ENCODE measurements at places on chromosomes 12 and 14.

DNA sequence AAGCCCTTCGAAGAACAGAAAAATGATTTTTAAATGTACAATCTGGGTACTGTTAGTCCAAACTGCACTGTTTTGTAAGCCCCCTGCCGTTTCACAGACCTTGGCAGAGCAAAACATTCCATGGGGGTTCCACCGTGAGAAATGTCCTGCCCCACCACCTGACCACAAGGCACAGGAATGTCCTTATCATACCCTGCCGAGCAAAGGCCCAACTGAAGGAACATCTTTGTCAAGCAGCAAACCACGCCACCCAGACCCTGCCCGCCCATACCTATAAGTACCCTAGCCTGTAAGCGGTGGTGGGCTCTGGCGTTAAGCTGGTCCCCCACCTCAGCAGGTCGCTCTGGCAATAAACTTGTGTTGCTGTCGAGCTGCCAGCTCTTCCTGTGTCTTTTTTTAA, 181.6 kb upstream of the PZP start:
- DNase-seq: no peak

GRCh38 chr14:99237288-99237687, 34.7 kb downstream of the BCL11B start:
- DNase-seq: no peak

- DNase-seq: no peak
Measured at GRCh38 chr14:60735416-60735815, 855 bp downstream of the MNAT1 start.

DNA sequence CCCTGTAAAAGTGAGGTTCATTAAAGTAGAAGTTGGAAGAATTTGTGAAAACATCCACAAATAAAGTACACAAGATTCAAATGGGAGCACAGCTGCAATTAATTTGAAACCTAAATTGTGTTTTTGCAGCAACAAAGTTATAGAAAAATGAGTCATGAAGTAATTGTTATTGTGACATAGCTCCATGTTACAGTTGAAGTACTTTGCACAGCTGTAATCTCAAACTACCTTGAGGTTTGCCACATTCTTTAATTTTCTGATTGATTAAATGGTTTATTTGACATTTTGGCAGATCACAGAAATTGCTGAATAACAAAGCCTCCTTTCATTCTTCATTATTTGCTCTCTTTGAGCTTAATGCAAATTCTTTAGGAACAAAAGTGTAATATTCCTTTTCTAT, 111.3 kb downstream of the RMST start:
- DNase-seq: no peak

- DNase-seq: no peak
Measured at GRCh38 chr12:51419425-51420193, 5.0 kb upstream of the SLC4A8 start.

DNA sequence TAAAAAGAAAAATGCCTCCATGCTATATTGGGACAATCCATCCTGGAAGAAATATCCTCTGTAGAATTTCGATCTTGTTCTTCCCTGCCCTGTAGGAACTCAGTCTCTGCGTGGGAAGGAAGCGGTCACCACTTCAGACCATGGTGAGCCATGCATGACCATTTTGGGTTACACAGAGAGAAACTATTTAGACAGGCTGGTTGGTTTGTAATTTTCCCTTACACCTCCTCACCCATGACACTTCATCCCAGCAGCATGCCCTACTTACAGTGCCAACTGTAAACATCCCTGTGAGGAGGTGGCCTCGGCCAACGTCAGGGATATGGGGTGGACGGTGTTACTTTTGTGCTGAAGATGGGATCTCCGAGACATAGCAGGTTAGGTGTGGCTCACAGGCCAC, 121.4 kb downstream of the SMOC1 start:
- no peak for DNase-seq

DNA sequence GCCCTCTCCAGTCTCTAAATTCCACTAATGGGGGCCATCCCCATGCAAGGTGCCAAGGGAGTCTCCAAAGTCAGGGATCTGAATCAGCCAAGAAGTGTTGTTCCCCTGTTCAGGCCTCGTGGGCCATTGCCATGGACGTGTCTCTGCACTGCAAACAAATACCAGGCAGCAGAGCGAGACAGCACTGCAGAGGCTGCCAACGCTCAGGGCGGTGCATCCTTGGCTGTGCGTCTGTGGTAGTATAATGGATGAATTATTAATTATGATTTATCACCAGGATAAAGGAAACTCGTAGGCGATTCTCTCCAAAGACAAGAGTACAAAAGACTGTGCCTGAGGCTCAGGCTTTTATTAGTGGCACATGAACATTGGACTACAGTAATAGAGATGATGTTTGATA, 122.3 kb upstream of the NTF3 start:
- DNase-seq: no peak

- DNase-seq: no peak
Measured at GRCh38 chr12:5384015-5384414, 47.9 kb upstream of the NTF3 start.

DNA sequence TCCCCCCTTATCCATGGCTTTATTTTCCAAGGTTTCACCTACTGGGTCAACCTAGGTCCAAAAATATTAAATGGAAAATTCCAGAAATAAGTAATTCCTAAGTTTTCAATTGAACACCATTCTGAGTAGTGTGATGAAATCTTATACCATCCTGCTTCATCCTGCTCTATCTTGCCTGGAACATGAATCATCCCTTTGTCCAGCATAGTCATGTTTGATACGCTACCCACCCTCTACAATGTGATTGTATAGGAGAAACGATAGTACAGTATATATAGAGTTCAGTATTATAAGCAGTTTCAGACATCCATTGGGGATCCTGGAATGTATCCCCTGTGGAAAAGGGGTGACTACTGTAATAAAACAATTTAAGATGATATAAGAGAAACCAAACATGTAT, 62.2 kb downstream of the IFNG start:
- DNase-seq: no peak

DNA sequence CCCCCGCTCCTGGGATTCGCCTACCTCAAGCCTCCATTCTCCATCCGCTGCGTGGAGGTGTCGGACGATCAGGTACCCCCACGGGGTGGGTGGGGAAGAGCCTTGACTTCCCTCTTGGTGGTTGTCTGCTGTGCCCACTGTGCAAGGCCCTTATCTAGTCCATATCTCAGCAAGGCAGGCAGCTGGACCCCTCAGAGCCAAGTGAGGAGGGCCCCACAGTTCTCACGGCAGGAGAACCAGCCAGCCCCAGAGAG, 39.9 kb downstream of the MMAB start:
- no peak for DNase-seq

GRCh38 chr14:68770051-68770450, 22.8 kb downstream of the ZFP36L1 start:
- DNase-seq: no peak
